Chondrocyte (in vitro differentiated cells): ENCODE measurements at places on chromosomes 3 and 15. TPM values are rescaled to one million over a fixed set of nuclear protein-coding genes. Genes with fewer than 3 reads are reported as not detected.
A peak's percentile ranks its signal among the peaks of the same experiment; 100 is the strongest.

The P2RY1 gene
- 0.05 to 0.10 TPM in 2 of 3 replicates, not detected in the other for total RNA-seq

The MAP1A gene
- total RNA-seq: 95.3 to 99.9 TPM (median 96.3 TPM) in 3 replicates

The ACTRT3 gene
- total RNA-seq: 3.6 to 5.7 TPM (median 4.6 TPM) in 3 replicates

The RPP25 gene
- total RNA-seq: 12.2 to 17.8 TPM (median 17.7 TPM) in 3 replicates

The IL17RB gene
- total RNA-seq: 0.22 to 0.36 TPM (median 0.31 TPM) in 3 replicates

The SLC28A2 gene
- not detected in 3 replicates for total RNA-seq

The ACKR4 gene
- 0.22 TPM in 1 of 3 replicates, not detected in the others for total RNA-seq

The FGF7 gene
- total RNA-seq: 1.1 TPM in 1 of 3 replicates, not detected in the others

- DNase-seq: no peak
Measured at GRCh38 chr3:186142393-186142932, 33.6 kb upstream of the ETV5 start.

DNA sequence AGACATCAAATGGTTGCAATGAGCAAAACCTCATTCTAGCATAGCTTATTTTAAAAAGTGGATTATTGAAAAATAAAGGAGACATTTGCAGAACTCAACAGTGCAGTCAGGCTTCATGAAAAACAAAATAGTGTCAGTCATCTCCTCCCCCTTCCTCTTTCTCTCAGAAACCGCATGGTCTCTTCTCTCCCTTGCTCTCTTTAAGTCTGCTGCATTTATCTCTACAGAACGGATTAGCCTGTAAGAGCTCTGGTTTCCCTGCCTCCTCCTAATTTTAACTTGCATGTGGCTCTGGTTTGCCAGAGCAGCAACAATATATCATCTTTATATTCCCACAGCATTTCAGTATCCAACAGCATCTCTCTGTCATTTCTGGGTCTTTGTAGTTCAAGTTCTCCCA lies 609.0 kb downstream of the MECOM start:
- DNase-seq: no peak

DNA sequence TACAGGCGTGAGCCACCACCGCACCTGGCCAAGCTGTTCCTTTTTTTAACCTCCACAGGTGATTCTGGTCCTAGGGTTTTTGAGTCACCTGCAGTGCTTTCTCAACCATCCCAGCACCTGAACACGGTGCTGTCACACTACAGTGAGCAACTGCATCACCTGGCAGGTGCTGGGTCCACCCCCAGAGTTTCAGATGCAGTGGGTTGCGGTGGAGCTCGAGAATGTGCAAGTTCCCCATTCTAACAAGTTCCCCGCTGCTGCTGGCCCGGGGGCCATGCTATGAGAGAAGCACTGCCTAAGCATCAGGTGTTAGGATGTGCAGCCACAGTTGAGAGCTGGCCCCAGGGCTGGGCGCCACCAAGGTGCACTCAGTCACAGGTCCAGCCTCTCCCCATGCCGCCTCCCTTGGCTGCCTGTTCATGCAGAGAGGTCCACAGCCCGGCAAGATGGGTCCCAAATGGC lies 18.0 kb downstream of the ISG20 start:
- DNase-seq: no peak

- no peak for DNase-seq
Measured at GRCh38 chr3:48565591-48566400, 2.2 kb upstream of the UCN2 start.

GRCh38 chr3:197498499-197499241 lies 57.1 kb downstream of the BDH1 start:
- no peak for DNase-seq

GRCh38 chr3:81886081-81886480 lies 124.6 kb upstream of the GBE1 start:
- DNase-seq: no peak

- no peak for DNase-seq
Measured at GRCh38 chr3:136787349-136787748, 31.6 kb upstream of the SLC35G2 start.

DNA sequence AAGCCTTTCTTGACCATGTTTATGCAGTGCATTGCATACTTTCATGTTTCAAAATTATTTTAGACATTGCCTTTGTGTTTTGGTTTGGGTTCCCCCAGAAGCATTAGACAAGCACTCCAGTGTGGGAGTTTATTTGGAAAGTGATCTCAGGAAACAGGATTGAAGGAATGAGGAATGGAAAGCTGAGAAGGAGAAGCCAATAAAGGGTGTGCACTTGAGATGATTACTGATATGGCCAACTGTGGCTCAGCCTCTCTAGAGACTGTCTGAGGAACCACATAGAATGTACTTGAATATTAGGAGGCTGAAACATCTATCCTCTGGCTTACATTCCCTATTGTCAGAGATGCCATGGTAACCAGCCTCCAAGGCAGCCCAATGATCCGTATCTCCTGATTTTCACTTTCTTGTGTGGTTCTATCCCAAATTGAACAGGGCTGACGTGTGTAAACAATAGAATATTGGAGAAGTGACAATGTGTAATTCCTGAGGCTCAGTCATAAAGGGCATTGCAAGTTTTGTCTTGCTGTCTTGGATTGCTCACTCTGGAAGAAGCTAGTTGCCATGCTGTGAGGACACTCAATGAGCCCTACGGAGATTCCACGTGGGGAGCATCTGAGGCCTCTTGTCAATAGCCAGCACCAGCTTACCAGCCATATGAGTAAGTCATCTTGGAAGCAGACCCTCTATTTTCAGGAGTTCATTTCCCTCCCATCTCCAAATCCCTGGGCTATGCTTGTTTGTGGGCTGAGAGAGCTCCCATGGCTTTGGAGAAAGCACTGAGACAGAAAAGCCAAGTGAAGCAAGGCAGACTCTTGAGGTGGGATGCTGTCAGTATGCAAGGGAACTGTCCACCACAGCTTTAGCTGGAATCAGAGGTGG lies 84.7 kb downstream of the SCN11A start:
- DNase-seq: no peak

- DNase-seq: no peak
Measured at GRCh38 chr3:172043766-172044165, 4.4 kb downstream of the FNDC3B start.

GRCh38 chr3:109050591-109051167 lies 67.3 kb downstream of the MORC1 start:
- DNase-seq: no peak

DNA sequence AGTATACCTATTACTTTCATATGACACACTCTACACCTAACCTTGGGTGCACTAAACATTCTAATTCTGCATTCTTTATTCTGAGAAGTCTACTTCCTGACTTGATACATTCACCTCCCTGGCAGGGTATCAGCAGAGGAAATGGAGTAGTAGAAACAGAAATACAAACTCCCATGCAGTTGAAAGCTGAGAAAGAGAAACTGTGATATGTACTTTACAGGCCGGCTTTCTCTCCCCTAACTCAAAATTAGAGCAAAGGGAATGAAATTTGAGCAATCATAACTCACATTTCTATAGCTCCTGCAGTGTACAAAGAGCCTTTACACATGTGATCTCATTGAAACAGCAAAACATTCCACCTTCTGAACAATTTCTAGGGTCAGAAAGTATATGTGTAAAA lies 135.5 kb upstream of the COL8A1 start:
- DNase-seq: no peak

DNA sequence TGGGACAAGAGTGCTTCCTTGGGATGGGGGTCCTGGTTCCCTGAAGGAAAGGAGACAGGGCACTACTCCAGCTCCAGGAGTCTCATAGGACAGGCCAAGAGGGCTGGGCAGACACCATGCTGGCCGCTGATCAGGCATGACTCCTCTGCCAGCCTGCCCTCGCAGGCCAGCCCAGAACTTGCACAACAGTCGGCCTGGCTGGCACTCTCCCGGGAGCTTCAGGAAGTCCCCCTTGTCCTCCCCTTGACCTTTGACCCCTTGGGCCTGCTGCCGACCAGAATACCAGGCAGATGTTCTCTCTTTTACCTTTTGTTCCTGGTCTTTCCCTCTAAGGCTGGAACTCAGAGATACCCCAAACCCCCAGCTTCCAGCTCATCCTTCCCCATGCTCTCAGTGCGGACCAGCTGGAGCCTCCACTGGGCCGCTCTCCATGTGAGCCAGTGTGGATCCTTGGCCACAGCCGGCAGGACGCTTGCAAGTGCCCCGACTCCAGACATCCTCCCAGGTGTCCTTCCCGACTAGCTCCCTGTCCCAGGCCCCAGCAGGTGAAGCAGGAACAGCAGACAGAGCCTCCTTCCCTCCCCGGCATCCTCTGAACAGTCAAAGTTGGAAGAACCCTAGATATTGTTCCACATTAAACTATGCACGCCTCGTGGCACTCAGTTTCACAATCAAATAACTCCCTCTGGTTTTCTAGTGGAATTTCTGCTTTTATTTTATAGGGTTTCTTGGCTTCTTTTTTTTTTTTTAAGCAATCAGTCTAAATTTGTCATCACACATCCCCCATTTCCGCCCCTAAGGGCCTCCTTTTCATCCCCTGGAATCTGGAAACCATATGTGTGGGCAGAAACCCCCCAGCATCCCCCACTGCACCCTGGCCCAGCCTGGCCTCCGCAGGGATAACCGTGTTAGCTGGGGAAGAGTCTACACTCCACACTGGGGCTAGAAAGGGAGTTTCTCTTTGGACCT lies 15.7 kb downstream of the VPS18 start:
- no peak for DNase-seq

- no peak for DNase-seq
Measured at GRCh38 chr3:119352034-119352609, 57.9 kb downstream of the ARHGAP31 start.

GRCh38 chr3:101848754-101849713 lies at the start of gene NFKBIZ:
Gene NFKBIZ, plus strand, starts transcription at chr3:101849514. Its CDS starts 115 bp downstream, at chr3:101849629.
- peak; percentile 96 for DNase-seq

GRCh38 chr3:51343918-51344687 lies 41.0 kb upstream of the MANF start:
- DNase-seq: no peak

GRCh38 chr3:204102-204501 lies 7.5 kb downstream of the CHL1 start:
- DNase-seq: no peak

GRCh38 chr3:116444819-116445310 lies 422 bp downstream of the LSAMP start:
- DNase-seq: no peak

DNA sequence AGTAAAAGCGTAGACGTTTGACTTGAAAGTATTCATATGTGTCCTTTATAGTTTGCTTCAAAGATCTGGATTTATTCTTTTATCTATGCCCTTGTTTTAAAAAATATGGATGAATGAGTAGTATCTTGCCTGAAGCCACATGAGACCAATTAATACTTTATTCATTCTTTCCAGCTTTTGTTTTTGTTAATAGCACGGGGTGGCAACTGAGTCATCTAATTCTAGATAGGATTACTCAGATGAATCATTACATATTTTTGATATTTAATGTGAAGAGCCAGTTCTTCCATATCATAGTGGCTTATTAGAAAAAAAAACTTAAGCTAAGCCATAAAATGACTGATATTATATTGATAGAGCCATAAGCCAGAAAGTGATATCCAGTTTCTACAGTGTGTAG lies 121.9 kb downstream of the BBX start:
- no peak for DNase-seq
